ENCODE measurements at places on chromosomes 2 and 18. TPM values are rescaled to one million over a fixed set of nuclear protein-coding genes. Genes with fewer than 3 reads are reported as not detected.

The GALNT3 gene
- 5.0 TPM for total RNA-seq

The FLACC1 gene
- 1.0 TPM for total RNA-seq

DNA sequence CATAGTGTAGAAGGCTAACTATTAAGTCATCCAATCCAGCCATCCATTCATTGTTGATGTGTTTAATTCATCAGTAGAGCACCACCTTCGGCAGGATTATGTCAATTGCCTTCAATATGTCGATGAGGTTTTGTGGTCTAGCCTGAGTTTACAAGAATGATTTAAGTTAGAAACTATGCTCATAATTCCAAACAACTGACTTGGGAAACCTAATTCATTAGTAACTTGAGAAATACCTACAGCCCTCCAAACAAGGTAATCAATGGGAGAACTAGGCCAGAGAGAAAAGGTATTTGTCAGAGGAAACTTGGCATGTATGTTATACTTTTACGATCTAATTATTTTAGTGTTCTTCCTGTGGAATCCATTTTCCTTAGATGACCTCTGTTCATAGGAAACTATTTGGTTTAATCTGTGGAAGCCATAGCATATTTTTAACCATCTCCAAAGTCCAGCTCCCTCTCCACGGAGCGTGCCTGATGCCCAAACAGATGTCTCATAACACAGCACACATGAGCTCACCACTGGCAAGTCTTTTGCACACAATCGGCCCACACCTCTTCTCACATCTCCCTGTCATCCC lies 148.5 kb downstream of the GFPT1 start:
- DNase-seq: no peak

DNA sequence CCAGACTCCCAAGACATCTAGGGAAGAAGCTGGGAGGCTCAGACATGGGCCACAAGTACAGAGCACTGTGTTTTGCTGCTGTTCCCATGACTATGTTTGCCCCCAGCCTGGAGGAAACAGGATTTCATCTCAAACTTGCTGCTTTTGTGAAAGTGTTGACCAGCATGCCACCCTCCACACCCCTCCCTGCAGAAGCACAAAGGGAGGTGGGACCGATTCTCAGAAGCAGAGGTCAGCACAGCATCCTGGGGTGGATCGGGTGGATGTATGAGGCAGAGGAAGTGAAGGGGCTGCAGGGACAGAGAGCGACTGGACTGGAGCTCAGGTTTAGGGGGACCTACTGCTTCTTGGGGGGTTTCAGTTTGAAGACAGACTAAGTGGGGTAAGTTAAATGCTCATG lies 209.2 kb downstream of the ZNF516 start:
- DNase-seq: no peak

DNA sequence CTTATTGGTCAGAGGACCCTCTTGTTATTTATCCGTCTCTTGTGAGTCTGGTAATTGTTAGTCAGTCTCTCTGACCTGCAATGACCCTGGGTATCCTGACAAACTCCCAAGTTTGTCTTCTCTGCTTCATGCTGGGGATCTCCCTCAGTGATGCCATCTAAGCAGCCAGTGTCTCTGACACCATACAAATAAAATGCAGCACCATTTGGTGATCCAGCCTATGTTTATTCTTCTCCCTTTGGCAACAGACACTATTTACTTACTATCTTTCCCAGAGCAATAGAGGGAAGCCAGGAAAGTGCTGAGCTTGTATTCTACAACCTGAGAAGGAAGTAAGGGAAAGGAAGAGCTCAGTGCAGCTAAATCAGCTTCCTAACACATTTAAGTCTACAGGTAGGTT lies 15.9 kb downstream of the SERPINE2 start:
- DNase-seq: no peak
